ENCODE measurements at places on chromosomes 5 and 9. TPM values are rescaled to one million over a fixed set of nuclear protein-coding genes. Genes with fewer than 3 reads are reported as not detected.

The TXNDC8 gene
- total RNA-seq = not detected

The TMEM171 gene
- not detected for total RNA-seq

The PCDHGA6 gene
- 0.13 TPM for total RNA-seq

The NOXA1 gene
- total RNA-seq = 0.67 TPM

The C5orf52 gene
- not detected for total RNA-seq

The NMUR2 gene
- not detected for total RNA-seq

The SPATA31D4 gene
- total RNA-seq = not detected

The MARCHF3 gene
- total RNA-seq = 2.1 TPM

The EQTN gene
- total RNA-seq = not detected

All from activated CD8-positive, alpha-beta memory T cell treated with anti-CD3 and anti-CD28 coated beads for 36 hours (primary cell).